ENCODE measurements at places on chromosomes 4 and X.

GRCh38 chrX:103607364-103608305, at the start of gene TCEAL3:
TCEAL3 (plus strand) TSS chrX:103607963; CDS start chrX:103609065, 1,102 bp downstream.
- no peak for DNase-seq

- DNase-seq = no peak
Observed at GRCh38 chr4:128848461-128848860, 39.0 kb downstream of the JADE1 start.

- DNase-seq = no peak
Observed at GRCh38 chr4:44761306-44761705, 35.0 kb upstream of the GNPDA2 start.

GRCh38 chr4:125620066-125620860, 305.5 kb downstream of the FAT4 start:
- DNase-seq = no peak

DNA sequence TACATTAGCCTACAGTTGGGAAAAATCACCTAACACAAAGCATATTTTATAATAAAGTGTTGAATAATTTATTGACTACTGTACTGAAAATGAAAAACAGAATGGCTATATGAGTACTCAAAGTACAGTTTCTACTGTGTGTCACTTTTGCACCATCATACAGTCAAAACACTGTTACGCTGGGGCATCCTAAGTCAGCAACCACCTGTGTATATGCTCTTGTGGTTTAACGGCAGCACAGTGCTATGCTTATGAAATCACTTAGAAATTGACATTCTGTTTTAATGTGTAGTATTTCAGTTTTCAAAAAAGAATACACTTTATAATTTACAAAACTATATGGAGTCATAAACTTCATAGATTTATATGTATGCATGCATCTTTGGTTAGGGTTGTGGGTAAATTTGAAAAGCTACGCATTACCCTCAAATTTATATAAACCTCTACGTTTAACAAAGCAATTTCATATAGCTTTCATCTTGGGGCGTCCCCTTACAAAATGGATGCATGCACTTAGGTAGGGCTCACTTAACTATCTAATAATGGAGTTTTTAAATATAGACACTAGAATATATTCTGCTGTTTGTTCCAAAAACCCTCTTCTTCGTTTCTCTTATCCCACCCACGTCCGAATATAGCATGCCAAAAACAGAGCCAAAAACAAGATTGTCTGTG, 690 bp upstream of the NEIL3 start:
- no peak for DNase-seq

DNA sequence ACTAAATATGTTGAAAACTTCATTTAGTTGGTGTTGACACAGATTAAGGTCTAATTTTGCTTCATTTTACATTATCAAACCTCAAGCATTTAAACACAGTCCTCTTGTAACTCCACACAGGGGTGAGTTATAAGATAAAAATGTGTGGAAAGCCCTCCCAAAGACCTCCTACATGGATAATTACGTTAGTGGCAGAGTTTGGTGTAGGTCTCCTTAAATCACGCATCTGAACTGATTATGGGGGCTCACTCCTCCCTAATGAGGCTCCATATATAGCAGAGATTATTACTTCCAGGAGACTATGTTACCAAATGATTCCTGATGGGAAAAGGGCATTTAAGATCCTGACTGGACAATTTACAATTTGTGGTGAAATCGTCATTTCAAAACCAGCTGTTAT, 32.2 kb upstream of the VCX3B start:
- DNase-seq = no peak

GRCh38 chr4:170875868-170876267, 786.1 kb upstream of the AADAT start:
- no peak for DNase-seq

GRCh38 chrX:56219700-56220099, 12.5 kb upstream of the KLF8 start:
- DNase-seq = no peak

GRCh38 chrX:7086384-7086783, 61.1 kb upstream of the STS start:
- DNase-seq = no peak

GRCh38 chr4:96193061-96193460, 353.2 kb downstream of the PDHA2 start:
- no peak for DNase-seq

DNA sequence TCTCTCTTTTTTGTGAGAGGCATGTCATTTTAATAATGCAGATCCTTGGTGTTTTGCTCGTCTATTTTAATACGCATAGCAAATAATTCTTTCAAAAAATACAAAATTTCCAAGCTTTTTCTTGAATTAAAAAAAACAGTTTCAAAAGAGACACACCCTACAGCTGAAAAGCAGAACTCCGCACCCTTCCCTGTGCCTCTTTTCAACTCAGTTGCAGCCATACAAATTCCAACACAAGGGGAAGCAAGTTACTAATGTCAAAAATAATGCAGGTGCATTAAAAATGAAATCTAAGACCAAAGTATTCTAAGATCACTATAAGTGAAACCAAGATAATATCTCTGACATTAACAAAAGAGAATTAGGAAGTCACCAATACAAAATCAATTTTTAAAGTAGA, 66.6 kb downstream of the NR3C2 start:
- no peak for DNase-seq

Data from Panc1 (cell line).